ENCODE measurements at places on chromosomes 5 and 9. TPM values are rescaled to one million over a fixed set of nuclear protein-coding genes. Genes with fewer than 3 reads are reported as not detected.
A peak's percentile ranks its signal among the peaks of the same experiment; 100 is the strongest.

The CA9 gene
- not detected for total RNA-seq

The STC2 gene
- 160 TPM for total RNA-seq

The KCNMB1 gene
- total RNA-seq, result 0.17 TPM

DNA sequence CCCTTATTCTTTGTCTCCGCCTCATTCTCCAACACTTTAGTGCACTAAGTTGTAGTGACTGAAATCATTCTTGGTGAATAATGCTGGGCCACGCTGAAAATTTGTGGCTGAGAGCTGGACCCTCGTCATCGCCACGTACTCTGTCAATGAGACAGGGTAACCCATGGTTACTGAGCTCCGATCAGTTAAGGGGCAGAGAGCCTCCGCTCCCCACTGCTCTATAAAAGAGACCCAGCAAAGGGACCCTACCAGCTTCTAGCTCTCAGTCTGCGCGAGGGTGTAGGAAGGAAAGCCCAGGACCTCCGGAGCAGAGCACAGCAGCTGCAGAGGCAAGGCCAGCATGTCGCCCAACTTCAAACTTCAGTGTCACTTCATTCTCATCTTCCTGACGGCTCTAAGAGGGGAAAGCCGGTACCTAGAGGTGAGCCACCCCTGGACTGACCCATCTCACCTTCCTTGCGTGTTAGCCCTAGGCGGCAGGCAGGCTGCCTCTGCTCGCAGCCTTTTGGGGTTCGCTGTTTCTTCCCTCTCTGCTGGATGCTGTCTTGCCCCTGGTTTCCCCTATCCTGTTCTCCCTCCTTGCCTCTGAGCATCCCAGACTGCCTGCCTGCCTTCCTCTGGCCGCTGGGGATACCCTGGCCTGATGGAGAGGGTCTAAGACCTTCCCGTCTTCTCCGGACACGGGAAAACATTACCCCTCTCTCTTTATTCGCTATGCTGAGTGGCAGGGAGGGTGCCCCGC, at the start of gene CRHBP:
TSS of gene CRHBP (plus strand) at position 251 of the 742 bp plus-strand sequence. CDS start at position 341, 90 bp downstream.
- peak; percentile 59 for DNase-seq

GRCh38 chr9:130663977-130664250, 480 bp upstream of the PRDM12 start:
- DNase-seq, result peak; percentile 83

DNA sequence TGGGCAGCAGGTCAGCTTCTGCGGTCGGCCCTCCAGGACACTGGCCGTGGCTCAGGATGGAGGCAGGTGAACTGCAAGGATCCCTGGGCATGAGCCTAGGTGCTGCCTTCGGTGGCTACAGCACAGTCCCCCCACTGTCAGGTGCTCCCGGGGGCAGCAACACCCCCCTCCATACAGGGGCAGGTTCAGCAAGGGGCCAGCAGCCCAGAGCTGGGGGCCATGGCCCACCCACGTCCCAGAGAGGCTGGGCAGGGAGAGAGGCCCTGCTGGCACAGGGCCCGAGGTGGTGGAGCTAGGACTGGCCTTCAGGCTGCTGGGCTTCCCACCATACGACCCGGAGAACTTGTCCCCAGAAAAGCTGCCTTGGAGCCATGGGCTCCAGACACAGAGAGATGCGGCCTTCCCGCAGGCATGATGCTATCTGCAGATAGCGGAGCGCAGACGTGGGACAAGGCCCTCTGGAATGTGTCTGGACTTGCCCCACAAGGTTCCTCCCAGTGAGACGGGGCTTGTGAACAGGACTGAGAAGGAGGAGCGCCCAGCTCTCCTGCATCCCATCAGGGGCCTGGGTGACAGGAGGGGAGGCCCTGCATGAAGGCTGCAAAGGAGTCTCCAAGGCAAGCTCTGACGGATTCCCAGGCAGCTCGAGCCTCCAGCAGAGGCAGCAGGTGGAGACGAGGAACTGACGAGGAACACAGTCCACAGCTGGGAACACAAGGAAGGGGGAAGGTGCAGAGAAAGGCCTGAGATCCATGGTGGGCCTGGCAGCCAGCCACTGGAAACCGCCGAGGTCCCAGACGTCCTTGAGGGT, 111.1 kb downstream of the VAV2 start:
- DNase-seq, result no peak

DNA sequence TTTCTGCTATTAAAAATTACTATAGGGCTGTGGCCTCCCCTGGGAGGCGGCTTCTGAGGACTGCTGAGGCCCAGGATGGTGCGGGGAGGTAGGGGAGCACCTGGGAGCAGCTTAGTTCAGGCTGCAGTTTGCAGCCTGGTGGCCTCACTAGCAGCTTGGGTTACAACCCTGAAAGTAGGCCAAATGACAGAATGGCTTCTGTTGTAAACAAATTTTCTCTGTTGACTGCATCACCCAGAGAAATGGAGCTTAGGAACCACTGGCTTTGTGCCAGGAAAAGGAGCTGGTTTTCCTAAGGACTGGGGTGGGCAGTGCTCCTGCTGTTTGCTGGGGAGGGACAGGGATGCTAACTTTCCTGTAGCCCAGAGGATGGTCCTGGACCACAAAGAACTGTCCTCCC, 130.3 kb downstream of the ENTREP1 start:
- no peak for DNase-seq

The SV2C gene
- 0.12 TPM for total RNA-seq

DNA sequence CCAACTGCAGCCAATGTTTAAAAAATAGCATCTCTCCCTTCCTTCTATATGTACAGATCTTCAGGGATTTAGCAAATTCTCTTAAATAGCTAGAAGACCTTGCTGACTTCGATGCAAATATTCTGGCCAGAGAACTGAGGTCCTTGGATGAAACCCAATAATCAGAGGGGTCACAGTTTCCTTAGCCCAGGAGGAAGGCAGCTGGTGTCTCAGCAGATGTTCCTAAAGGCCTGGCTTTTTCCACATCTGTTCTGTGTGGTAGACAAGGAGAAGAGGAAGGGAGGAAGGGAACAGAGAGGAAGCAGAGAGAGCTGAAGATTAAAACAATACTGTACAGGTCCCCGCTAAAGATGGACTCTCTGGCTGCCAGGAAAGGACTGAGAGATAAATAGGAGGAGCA, 33.1 kb downstream of the BOD1 start:
- no peak for DNase-seq

DNA sequence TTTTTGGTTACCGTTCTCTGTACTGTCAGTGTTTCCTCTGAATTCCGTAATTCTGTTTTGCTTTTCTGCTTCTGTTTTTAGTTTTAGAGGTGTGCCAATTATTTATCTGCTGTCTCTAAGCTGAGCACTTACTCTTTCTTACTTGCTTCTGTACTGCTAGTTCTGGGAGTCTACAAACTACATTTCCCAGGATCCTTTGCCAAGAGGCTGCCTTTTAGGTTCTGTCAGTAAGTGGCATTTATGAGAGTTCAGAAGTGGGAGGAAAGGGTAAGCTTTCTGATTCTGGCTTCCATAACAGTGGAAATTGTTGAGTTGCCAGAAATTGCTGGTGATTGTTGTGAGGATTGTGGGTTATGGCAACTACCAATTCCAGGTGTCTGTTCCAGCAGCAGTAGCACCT, 102.4 kb downstream of the OSTF1 start:
- no peak for DNase-seq

- DNase-seq, result no peak
Measured at GRCh38 chr9:114697951-114698351, 16.0 kb upstream of the TEX48 start.

The PCDHB11 gene
- total RNA-seq, result 1.3 TPM

DNA sequence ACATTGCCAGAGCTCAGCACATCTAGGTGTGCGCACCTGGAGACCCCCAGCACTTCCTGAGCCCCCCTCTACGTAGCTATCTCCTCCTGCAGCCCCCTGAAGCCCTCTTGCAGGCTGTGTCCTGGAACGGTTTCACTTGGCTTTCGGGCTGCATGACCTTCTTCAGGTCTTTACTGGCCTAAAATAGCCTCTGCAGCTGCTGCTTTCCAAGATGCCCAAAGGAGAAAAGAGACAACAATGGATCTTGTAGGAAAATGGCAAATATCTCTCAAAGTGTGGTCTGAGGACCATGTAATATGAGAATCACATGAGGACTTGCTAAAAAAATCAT, 6.6 kb upstream of the ERMP1 start:
- DNase-seq, result no peak

The GARIN3 gene
- not detected for total RNA-seq

The SREK1IP1 gene
- 16.7 TPM for total RNA-seq

GRCh38 chr9:5698810-5699556, 70.1 kb downstream of the RIC1 start:
- DNase-seq, result no peak

- peak; percentile 43 for DNase-seq
Measured at GRCh38 chr5:80668016-80668969, 13.5 kb upstream of the DHFR start.

- DNase-seq, result peak; percentile 86
Measured at GRCh38 chr9:32378496-32378895, 5.9 kb upstream of the ACO1 start.

The C8G gene
- not detected for total RNA-seq

- DNase-seq, result no peak
Measured at GRCh38 chr5:33810491-33811120, 81.2 kb downstream of the ADAMTS12 start.

GRCh38 chr9:76654051-76654461, 110.2 kb upstream of the PCA3 start:
- DNase-seq, result no peak

The NUTM2F gene
- total RNA-seq, result 0.45 TPM

- DNase-seq, result peak; percentile 13
Measured at GRCh38 chr9:76761448-76761847, 2.8 kb upstream of the PCA3 start.

- no peak for DNase-seq
Measured at GRCh38 chr5:139295346-139296057, 2.0 kb downstream of the MATR3 start.

- no peak for DNase-seq
Measured at GRCh38 chr5:83645936-83646335, 74.7 kb downstream of the HAPLN1 start.

GRCh38 chr9:8514760-8515159, 715.2 kb upstream of the DMAC1 start:
- DNase-seq, result peak; percentile 49

The EDIL3 gene
- total RNA-seq, result 59.9 TPM

DNA sequence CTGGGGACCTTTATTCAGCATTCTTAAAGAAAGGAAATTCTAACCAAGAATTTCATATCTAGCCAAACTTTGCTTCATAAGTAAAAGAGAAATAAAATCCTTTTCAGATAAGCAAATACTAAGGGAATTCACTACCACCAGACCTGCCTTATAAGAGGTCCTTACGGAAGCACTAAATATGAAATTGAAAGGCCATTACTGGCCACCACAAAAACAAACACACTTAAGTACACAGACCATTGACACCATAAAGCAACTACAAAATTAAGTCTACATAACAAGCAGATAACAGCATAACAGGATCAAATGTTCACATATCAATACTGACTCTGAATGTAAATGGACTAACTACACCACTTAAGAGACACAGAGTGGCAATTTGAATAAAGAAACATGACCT, 361.4 kb upstream of the POU5F2 start:
- DNase-seq, result no peak

The CTNND2 gene
- total RNA-seq, result 7.0 TPM

The THBS4 gene
- 23.2 TPM for total RNA-seq

GRCh38 chr5:27387535-27388073, 349.2 kb upstream of the CDH9 start:
- peak; percentile 32 for DNase-seq

DNA sequence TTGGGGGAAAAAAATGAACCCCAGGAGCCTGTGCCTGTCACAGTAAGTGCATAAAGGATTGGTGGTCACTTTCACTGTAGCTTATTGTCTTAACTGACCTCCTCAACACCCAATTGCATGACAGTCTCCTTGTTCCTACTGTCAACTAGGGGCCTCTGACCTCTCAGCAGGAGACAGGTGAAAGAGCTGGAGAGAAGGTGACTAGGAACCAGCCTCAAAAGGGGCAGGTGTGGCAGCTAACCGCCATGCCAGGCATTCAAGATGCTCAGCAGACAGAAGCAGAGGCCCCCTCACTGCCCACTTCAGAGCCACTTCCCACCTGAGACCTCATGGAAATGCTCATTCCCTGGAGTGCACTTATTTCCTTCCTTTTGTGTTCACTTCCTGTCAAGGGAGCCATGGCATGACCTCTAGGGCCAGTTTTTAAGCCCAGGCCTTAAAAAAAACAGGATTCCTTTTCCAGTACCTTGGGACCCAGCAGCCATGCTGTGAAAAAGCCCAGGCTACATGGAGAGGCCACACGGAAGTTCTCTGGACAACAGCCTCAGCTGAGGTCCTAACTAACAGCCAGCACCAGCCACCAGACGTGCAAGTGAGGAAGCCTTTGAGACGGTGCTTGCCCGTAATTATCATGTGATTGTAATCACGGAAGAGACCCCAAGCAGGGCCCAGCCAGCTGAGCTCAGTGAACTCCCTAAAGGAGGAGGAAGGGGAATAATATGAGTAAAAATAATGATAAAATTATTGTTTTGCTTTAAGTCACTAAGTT, 74.9 kb downstream of the NSUN2 start:
- no peak for DNase-seq

GRCh38 chr5:176886336-176887251, 12.6 kb downstream of the HK3 start:
- DNase-seq, result no peak

DNA sequence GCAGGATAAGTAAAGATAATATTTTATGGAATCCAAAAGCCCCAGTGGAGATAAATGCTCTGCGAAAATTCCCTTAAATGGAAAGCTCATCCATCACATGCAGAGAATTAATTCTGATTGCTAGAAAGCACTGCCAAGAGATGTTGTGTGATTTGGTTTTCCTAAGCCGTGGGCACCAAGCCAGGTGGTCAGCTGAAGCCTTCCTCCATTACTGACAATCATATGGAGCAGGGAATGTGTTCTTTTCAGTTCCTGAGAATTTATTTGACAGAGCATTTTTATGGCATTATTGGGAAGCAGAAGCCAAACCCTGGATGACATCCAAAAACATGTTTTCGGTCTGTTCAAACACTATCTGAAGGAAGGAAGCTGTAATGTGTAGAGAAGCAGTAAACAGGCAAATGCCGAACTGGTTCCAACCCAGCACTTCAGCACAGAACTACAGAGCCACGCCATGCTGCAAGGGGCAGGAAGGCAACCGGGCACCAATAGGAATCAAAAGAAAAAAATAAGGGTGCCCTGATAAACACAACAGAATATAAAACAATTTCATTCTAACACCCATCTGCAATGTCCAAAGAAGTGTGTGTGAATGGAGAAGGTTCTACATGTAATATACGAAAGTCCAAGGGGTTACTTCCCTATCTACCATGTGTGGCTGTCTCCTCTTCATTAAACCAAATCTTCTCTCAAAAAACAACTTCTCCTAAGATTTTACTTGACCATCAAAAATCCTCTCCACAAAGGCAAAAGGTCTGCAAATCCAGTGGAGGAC, 12.3 kb downstream of the ARSB start:
- no peak for DNase-seq

- DNase-seq, result no peak
Measured at GRCh38 chr5:143402017-143402552, 1.4 kb downstream of the NR3C1 start.
